ENCODE measurements at places on chromosomes 11 and 22.
A peak's percentile ranks its signal among the peaks of the same experiment; 100 is the strongest.

GRCh38 chr11:114847306-114847975, 169.1 kb downstream of the NXPE2 start:
- no peak for DNase-seq

GRCh38 chr22:23149743-23150238, 4.5 kb downstream of the RAB36 start:
- no peak for DNase-seq

DNA sequence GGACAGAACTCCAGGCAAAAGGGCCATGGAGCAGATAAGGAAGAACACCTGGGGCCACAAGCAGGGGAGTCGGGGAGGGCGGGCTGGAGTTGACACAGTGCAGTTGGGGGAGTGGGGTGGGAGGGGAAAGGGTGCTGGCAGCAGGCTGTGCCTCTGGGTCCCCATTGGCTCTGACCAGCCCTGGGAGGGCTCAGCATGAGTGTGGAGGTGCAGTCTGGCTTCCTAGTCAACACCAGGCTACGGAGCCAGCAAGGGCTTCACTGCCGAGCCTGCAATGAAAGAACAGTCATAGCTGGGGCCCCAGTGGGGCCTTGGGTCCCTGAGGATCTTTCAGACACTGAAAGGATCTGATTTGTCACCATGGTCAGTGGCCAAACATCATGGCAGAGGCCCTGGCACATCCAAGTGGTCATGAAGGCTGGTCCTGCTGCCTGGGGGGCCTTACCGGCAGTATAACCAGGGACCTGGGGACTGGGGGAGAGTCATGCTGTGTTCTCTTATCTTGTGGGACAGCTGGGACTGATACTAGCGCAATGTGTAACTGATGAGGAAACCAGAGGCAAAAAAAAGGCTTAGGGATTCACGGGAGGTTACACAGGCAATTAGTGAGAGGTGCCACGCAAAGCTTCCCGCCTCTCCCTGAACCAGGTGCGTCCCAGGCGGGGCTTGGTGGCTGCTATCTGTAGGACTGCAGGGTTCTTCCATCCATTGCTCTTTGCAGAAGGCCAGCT, 11.6 kb downstream of the SLC37A2 start:
- DNase-seq = peak; percentile 68

DNA sequence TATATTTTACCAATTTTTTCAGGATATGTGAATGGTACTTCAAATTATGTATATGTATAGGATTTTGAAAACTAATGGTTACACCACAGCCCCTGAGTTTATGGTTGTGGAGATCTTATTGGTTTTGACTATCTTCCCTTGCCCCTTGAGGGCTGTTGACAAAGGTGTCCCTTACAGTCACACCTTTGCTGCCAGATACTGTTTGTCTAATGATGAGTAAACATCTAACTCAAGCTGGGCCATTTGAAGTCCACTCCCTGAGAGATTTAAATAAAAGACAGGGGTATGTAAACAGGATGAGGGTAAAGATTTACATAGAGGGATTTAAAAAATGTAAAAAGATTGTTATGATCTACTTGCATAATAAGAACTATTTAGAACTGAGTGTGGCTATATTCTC, 38.9 kb upstream of the LUZP2 start:
- DNase-seq = no peak

DNA sequence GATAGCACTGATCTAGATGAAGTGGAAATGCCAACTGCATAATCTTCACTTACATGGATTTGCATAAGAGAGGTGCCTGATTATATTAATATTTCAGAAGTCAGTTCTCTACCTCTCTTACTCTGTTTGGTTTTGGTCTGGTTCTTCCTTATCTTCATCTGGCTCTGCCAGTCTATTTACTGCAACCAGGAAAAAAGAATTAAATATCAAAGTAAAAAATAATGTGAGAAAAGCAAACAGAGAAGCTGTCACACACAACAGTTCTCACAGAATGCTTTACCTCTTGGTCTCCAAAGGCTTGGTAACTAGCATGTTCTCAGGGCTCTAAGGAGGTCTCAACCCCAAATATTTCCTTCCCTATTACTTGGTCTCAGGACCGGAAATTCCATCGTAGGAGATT, 6.7 kb downstream of the VSIG10L2 start:
- no peak for DNase-seq

DNA sequence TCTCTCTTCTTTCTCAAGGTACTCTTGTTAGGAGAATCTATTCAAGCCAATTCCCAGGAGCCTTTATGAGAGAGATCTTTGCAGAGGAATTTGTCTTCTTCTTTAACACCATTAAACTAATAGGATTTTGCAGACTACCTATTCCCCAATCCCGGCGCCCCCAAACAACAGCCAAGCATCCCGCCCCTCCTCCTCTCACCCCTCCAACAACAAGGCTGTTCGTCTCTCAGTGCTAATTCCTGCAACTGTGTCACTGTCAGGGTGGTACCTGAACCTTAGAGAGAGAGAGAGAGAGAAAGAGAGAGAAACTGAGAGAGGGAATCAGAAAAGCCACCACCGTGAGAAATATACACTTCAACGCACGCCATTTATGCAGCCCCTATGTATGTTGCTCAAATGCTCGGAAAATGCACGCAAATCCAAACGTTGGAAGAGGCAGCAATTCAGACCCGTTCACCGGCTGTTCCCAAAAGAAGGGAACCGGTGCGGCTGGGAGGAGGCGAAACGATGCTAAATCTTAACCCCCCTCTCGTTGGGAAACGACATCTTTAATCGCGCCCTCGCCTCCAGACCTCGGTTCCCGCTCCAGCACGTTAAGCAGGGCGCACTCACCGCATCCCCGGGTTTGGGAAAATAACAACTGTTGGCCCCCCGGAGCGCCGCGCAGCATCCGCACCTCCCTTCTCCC, 961 bp downstream of the KCNA4 start:
- DNase-seq = no peak

DNA sequence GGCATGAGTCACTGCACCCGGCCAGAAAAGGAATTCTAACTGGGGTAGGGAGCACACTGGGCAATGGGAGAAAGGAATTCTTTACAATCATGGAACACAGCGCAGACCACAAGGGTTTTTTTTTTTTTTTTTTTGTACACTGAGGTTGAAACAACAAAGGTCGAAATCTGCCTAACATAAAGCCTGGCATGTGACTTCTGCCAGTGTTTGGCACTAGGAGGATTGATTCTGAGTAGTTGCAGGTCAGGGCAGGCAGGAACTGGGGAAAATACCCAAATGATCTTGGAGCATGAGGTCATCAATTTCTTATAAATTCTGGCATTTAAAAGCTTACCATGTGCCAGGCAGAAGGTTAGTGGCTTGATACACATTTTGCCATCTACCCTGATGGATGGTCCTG, 202.0 kb upstream of the SNX19 start:
- DNase-seq = no peak

DNA sequence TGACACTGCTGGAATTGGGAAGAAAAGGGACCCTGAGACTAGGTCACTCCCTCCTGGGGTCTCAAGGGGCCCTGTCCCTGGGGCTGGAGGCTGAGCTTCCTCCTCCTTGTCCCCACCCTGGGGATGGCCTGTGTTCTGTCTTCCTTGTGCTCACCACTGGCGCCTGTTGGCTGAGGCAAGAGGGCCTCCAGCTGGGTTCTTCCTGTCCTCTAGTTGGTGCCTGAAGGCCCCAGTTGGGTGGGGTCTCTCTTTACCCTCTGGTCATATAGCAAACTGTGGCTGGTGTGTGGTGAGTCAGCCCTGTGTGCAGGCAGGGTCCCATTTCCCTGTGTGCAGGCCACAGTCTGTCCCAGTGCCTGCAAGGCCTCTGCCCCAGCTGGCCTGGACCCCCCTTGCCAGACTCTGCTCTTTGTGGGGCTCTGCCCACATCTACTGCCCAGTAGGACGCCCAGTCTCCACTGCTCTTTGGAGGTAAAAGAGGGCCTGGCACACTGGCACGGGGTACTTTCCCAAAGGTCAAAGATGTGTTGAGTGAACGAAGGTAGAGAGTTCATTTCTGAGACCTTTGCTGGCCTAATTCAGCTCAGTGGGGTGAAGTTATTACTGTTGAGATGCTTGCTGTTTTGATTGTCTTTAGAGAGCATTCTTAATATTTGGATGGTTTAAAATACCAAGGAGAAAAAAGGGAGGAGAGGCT, 55.1 kb upstream of the CLDN5 start:
- no peak for DNase-seq

DNA sequence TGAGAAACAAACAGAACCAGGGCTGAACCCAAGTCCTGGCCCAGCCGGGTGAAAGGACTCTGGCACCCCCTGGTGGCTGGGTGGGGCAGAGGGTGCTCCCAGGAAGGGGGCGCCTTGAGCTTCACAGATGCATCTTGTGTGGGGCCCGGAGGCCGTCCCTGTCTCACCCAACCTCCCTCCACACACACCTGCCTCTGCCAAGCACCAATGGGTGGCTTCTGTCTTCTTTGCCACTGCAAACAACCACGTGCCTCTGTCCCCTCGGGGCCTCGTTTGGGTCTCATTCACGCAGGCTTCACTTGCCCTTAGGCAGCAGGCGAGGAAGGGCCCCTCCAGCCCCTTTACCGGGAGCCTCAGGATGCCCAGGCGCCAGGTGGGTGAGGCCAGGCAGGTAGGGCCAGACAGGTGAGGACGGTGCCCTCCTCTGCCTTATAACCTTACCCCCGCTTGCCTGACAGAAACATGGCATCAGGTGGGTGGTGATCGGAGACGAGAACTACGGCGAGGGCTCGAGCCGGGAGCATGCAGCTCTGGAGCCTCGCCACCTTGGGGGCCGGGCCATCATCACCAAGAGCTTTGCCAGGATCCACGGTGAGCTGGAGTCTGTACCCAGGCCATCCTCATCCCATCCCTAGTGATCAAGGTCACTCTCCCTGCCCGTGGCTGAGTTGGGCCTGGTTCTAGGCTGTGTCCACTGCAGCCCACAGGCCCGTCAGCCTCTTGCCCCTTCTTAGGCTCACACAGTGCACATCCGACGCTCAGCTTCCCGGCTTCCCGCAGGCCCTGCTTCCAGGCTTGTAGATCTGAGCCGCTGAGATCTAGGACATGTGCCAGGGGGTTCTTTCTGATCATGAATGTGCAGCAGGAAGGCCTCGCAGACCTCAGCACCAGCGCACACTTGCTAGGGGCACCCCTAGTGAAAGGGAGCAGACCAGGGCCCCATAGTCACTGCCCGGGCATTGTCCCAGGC, 17.2 kb downstream of the POLR3H start:
- DNase-seq = peak; percentile 66

DNA sequence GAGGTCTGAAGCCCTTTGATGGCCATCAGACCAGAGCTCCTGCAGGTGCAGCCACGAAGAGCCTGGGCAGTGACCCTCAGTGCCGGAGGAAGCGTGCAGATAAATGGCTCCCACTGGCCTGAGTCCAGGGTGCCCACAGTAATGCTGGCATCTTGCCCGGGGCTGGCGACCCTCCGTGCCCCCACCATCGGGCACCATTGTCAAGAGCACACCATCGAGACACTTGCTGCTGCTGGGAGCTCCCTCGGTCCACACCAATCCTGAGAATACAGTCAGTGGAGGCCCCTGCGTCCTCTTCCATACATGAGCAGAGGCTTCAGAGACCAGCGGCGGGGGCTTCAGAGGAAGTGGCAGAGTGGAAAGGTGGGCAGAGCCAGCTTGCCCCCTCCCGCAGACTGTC, 1448.3 kb downstream of the BRD1 start:
- no peak for DNase-seq

GRCh38 chr22:19206287-19206686, 27.8 kb upstream of the SLC25A1 start:
- no peak for DNase-seq

- DNase-seq = no peak
Observed at GRCh38 chr11:28566339-28567089, 458.3 kb downstream of the METTL15 start.

- DNase-seq = no peak
Observed at GRCh38 chr11:123055191-123055901, 6.6 kb downstream of the HSPA8 start.

- DNase-seq = no peak
Observed at GRCh38 chr11:1482581-1483444, 3.8 kb downstream of the MOB2 start.

DNA sequence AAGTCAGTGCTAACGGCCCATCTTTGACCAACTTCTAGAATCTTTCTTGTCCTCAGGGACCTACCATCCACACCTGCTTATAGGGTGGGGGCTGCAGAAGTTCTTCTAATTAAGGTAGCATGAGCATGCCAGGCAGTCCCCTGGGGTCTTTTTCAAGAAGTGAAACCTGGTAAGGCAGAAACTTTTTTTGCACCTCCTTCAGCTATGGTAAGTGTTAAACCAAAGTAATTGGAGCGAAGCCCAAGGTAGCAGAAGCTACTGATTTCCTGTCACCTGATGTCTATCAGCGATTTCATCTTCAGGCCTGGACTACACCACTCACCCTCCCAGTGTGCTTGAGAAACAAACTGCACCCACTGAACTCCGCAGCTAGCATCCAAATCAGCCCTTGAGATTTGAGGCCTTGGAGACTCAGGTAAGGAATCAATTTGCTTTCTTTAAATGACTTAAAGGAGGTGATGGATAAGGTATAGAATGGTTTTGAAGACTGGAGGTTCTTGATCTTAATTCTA, at the start of gene MS4A1:
MS4A1 (plus strand) TSS at position 317 of the 512 bp plus-strand sequence. CDS start 6,528 bp downstream, outside the sequence.
- no peak for DNase-seq

DNA sequence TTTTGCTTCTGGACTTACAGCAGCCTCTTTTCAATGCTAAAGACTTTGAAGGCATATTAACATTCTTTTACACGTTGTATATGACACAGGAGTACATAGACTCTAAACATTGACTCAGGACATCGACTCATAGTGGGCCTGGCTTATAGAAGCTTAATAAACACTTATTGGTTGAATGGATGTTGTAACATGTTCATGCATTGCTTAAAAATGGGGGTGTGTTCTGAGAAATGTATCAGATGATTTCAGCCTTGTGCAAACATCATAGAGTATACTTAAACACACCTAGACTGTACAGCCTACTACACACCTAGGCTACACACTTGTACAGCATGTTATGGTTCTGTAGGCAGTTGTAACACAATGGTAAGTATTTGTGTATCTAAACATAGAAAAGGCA, 17.9 kb downstream of the TTC17 start:
- DNase-seq = peak; percentile 63

- DNase-seq = no peak
Observed at GRCh38 chr22:23059284-23059948, 10.9 kb upstream of the GNAZ start.

DNA sequence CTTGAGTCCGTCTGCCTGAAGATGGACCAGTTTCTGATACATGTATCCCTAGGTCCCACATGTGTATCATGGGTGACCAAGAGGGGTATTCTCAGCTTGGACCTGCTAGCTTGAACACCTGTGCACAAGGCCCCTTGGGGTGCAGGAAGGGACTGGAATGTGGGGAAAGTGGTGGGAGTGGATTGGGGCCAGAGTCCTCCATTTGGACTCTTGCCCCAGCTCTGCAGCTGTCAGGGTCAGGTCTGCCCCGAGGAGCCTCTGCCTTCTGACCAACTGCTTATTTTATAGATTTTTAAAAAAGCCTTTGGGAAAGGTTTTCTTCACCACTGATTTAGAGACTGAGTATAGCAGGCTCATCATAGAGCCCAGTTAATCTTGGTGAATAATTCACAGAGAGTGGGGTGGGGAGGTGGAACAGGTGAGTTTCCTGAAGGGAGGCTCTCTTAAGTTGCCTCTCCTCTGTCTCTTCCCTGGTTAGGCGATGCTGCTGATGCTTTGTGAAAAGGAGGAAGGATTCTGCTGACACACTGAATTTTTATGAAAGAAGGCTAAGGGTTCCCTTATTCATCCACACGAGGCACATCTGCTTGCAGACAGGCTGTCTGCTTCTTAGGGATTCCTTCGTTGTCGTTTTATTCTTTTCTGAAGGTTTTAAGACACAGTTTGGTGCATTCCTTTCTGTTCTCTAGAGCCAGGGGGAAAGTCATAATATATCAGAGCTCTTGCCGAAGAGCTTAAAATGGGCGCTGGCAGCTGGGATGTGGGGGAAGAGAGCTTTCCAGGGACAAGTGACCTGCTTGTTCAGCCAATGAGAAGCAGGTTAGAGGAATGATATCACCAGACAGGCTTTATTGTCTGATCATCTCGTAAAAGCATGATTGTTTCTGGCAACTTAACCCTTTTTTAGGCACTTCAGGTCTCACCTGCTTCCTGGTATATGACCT, 19.9 kb downstream of the TRIM44 start:
- DNase-seq = no peak
